CD4-positive, alpha-beta T cell treated with Interleukin-15 for 1 hour (primary cell): ENCODE measurements at places on chromosomes 1 and 21.

- no peak for DNase-seq
Measured at GRCh38 chr1:169914531-169914930, 20.8 kb upstream of the SCYL3 start.

GRCh38 chr1:160666079-160666442 lies 19.2 kb upstream of the SLAMF1 start:
- no peak for DNase-seq

- no peak for DNase-seq
Measured at GRCh38 chr1:175757381-175758015, 14.1 kb upstream of the TNR start.

GRCh38 chr1:11770011-11770410 lies 8.0 kb downstream of the C1orf167 start:
- DNase-seq = no peak

- DNase-seq = no peak
Measured at GRCh38 chr1:223765036-223765718, 52.8 kb downstream of the CAPN2 start.

- peak; percentile 43 for DNase-seq
Measured at GRCh38 chr1:203440771-203441170, 34.8 kb upstream of the PRELP start.

DNA sequence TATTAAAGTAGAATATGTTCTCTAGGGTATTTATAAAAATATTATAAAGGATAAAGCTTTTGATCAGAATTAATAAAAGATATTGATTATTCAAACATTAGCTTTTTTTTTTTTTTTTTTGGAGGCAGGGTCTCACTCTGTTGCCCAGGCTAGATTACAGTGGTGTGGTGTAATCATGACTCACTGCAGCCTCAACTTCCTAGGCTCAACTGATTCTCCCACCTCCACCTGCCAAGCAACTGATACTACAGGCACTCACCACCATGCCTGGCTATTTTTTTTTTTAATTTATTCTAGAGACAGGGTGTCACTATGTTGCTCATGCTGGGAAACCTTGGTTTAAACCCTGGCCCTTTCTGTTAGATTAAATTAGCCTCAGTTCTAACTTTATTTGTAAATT lies 188.3 kb downstream of the CLEC20A start:
- no peak for DNase-seq

- DNase-seq = no peak
Measured at GRCh38 chr1:170559166-170559565, 27.2 kb downstream of the GORAB start.

DNA sequence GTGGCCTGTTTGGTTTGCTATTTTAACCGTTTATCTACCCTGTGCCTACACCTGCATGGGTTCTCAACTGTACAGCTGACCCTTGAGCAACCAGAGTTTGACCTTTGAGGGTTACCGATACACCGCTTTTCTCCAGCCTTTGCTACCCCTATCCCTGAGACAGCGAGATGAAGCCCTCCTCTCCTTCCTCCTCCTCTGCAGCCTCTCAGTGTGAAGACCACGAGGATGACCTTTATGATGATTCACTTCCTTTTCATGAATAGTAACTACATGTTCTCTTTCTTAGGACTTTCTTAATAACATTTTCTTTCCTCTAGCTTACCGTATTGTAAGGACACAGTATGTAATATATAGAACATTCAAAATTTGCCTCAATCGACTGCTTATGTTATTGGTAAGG lies 14.5 kb upstream of the RNF187 start:
- DNase-seq = no peak

DNA sequence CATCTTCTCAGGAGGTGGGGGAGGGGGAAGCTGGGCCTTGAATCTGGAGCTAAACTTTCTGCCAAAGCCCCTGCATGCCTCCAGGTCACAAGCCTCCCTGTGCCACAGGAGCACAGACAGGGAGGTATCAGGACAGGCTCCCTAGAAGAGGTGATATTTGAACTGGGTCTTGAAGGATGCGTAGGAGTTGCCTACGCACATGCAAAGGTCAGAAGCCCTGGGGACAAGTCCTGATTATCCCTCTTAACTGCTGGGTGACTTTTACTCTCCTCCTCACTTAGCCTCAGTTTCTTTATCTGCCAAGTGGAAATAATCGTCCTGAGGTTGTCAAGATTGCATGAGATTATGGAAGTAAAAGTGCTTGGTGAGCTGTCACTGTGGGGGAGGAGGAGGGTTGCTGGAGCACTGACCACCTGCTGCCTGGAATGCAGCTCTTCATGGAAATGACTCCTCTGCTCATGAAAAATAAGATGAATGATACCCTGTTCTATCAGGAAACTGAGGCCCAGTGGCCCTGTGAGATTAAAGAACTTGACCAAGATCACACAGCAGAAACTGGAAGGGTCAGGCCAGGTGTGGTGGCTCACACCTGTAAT lies 50.6 kb upstream of the LAPTM5 start:
- DNase-seq = no peak

DNA sequence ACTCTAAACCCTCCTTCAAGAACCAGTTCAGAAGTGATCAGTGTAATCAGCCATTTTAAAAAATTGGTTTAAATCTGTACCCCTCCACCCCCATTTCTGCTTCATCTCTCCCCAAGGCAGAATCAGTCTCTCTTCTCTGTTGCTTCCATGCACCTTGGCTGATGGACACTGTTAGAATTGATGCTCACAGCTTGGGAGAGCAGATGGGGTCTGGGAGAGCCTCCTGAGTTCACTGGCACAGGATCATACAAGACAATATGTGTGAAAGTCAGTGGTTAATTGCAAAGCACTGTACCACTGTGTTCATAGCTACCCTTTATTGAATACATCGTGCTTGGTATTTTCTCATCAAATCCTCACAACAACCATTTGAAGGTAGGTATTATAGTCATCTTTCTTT lies 140.9 kb downstream of the ROR1 start:
- DNase-seq = no peak

DNA sequence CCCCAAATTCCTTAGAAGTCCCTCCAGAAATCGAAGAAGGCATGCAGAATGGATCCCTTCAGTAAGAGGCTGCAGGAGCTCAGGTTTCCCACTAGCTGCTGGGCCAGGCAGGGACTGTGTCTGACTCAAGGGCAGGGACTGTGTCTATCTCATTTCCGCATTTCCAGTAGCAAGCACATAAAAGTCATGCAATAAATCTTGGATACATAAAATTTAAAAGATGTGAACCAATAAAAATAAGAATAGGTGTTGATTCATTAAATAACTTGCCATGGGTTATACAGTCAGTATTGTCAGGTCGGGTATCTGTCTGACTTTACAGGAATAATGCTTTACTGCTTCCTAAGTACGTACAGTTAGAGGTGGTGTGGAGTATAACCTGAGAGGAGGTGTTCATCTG lies 15.2 kb downstream of the PM20D1 start:
- no peak for DNase-seq

GRCh38 chr1:222306512-222306911 lies 241.4 kb downstream of the HHIPL2 start:
- DNase-seq = no peak

DNA sequence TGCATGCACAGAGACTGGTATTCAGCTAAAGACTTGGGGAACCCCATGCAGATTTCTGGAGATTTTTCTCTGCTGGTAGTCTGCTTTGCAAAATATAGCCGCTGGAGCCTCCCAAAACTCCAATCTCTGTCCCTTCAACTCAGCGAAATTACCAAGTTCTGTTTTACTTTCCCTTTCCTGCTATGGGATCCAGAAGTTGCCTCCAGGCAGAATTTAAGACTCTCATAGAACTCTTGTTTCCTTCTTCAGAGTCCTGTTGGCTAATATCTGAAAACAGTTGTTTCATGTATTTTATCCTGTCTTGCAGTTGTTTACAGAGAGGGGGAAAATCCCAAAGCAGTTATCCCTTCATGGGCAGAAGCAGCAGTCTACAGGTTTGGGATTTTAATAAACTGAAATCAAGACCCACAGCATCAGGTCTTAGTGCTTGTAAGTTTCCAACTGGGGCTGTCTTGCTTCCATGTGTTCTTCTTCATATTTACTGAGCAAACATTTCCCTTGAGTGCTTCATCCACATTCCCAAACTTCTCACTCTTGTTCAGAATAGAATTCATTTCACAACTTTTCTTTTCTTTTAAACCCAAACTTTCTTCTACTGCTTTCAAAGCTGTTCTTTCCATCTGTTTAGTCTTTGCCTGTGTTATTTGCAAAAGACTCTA lies 221.3 kb upstream of the DMRTA2 start:
- no peak for DNase-seq

- DNase-seq = peak; percentile 49
Measured at GRCh38 chr1:107935396-107936064, 29.4 kb downstream of the VAV3 start.

GRCh38 chr1:147177611-147178380 lies 5.5 kb upstream of the PRKAB2 start:
- no peak for DNase-seq

- no peak for DNase-seq
Measured at GRCh38 chr21:44732956-44733355, 21.6 kb upstream of the TSPEAR start.

GRCh38 chr1:241460098-241460873 lies 59.3 kb downstream of the FH start:
- no peak for DNase-seq

- no peak for DNase-seq
Measured at GRCh38 chr1:42552636-42553035, 89.5 kb downstream of the CCDC30 start.

DNA sequence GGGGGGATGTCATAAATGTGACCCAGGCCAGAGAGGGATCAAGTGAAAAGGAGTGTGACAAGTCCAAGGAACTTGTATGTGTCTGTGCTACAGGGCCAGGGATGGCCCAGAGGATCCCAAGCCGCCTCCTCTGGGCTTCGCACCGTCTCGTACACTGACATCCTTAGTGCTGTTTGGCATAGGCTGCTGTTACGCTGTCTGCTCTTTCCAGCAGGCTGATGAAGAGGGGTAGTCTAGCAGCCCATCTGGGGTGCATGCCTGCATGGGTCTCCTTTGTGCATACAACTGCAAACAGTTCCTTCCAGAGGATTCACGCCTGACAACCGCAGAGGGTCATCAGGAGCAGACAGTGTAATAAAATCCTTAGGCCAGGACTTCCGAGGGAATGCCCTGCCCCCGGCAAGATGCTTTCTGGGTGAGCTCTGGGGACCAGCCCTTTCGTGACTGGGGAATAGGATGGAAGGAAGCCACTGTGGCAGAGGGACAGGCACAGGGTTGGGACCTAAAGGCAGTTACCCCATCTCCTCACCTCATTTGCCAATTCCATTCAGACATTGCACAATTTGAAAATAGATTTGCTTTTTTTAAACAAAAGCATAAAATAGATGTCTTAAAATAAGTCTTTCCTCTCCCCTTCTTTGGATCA lies 6.3 kb upstream of the GOLT1A start:
- DNase-seq = no peak

- no peak for DNase-seq
Measured at GRCh38 chr1:113396585-113396984, 6.3 kb downstream of the MAGI3 start.

- DNase-seq = no peak
Measured at GRCh38 chr1:218380125-218380977, 35.2 kb downstream of the TGFB2 start.

- no peak for DNase-seq
Measured at GRCh38 chr1:17873007-17873675, 118.0 kb downstream of the ACTL8 start.

- peak; percentile 18 for DNase-seq
Measured at GRCh38 chr1:95216292-95216990, 17.6 kb upstream of the RWDD3 start.

- peak; percentile 74 for DNase-seq
Measured at GRCh38 chr1:221712776-221713431, 29.0 kb downstream of the DUSP10 start.

- no peak for DNase-seq
Measured at GRCh38 chr1:157450106-157450505, 102.2 kb downstream of the FCRL5 start.

GRCh38 chr1:202293569-202293968 lies 48.2 kb downstream of the UBE2T start:
- DNase-seq = no peak

GRCh38 chr1:15353839-15354579 lies 55.7 kb upstream of the EFHD2 start:
- no peak for DNase-seq

- no peak for DNase-seq
Measured at GRCh38 chr1:76153841-76154205, 79.3 kb downstream of the ST6GALNAC3 start.

GRCh38 chr1:214362188-214362882 lies 81.4 kb downstream of the SMYD2 start:
- DNase-seq = peak; percentile 24

GRCh38 chr1:77697441-77697840 lies 15.0 kb upstream of the ZZZ3 start:
- no peak for DNase-seq

GRCh38 chr1:182080040-182080439 lies 18.5 kb upstream of the ZNF648 start:
- DNase-seq = no peak

- no peak for DNase-seq
Measured at GRCh38 chr1:91527266-91527765, 26.7 kb downstream of the CDC7 start.

DNA sequence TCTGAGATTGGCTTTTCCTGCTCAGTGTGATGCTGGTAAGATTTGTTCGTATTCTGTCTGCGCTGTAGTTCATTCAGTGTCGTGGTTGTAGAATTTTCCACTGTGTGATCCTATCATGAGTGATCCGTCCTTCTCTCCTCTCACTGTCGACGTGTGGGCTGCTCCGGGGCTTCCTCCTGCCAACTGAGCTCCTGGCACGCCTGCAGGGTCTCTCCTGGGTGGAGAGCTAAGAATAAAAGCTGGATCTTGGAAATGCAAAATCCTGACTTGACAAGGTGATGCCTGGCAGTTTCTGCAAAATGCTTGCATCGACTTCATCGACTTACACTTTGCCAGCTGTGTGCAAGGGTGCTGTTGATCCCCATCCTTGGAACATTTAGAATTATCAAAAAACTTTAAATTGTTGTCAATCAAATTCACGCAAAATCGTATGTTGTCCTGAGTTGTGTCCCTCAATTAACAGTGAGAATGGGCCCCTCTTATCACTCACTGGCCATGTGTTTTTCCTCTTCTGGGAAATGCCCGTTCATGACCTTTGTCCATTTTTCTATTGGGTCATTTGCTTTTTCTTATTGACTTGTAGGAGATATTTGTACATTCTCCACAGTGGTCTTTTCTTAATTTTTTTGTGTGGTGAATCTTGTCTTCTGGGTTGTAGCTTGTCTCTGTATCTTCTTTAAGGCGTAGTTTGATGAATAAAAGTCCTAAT lies 125.5 kb downstream of the CRYAA start:
- no peak for DNase-seq

GRCh38 chr1:112396653-112397471 lies 848 bp downstream of the CTTNBP2NL start:
- no peak for DNase-seq

DNA sequence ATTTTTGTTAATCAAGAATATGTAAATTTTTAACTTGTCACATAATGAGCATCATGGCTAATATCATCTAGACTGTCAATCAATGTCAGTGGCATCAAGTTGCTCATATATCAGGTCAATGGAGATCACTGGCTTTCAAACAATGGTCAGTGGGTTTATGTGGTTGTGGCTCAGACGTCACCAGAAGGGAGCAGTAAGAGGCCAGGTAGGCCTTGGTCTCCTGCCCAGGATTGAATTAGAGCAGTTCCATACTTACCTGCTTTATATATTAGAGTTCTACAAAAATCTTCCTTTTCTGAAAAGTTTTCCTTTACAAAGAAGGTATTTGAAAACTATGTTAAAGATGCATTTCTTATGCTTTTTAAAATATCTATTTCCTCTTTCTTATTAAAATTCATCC lies 206.3 kb upstream of the B3GALT2 start:
- DNase-seq = no peak
